Muscle of leg (tissue), 16 donors: ENCODE measurements at places on chromosomes 13 and 19. TPM values are rescaled to one million over a fixed set of nuclear protein-coding genes. Genes with fewer than 3 reads are reported as not detected.

- H3K27me3 ChIP-seq = no peaks in the 10 kb centered on the region
- H3K36me3 ChIP-seq = no peaks in the 10 kb centered on the region
- H3K4me3 ChIP-seq = no peak overlapping the region
Observed at GRCh38 chr13:100870898-100871297, 196.3 kb upstream of the TMTC4 start.

Gene PSG2
- 0.22 TPM for polyA plus RNA-seq

Gene RGL3
- polyA plus RNA-seq = 2.3 TPM

- H3K4me3 ChIP-seq = no peak overlapping the region
- no peak overlapping the region for H3K27ac ChIP-seq
- no peaks in the 10 kb centered on the region for H3K27me3 ChIP-seq
- H3K36me3 ChIP-seq = no peaks in the 10 kb centered on the region
Observed at GRCh38 chr13:100063333-100063732, 25.6 kb upstream of the PCCA start.

Gene INSL3
- not detected for polyA plus RNA-seq
